ENCODE measurements at places on chromosomes 6 and 20. TPM values are rescaled to one million over a fixed set of nuclear protein-coding genes. Genes with fewer than 3 reads are reported as not detected.

DNA sequence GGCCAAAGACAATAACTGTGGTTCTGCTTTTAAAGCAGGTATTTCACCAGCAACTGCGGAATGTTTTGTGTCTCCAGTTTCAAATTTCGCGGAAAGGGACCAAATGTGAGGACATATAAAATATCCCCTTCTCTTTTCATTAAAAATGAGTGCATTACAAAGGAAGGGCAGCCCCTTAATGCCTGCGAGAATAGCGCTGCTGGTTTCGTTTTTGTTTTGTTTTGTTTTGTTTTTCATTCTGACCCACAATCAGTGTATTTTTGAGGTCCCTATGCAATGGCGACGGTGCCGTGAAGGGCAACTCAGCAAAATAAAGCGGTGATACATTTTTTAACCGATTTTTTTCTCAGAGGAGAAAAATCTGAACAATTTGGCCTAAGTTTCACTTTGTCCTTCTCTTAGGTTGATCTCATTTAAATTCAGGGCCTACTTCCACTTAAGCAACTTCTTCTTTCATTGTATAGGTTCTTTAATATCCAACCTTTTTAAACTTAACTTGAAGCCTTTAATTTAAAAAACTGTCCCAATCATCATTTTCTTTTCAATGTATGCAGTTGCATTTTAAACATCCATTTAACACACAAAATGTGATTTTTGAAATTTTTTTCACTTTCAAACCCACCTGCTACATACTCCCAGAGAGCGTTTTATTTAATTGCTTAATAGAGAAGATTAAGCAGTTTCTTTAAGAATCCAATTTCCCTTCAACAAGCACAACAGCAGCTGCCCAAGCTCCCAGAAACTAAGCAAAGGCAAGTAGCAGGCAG lies 2.9 kb upstream of the HIVEP2 start:
- H3K27ac ChIP-seq, result peak overlapping the region; percentile 99
- peak overlapping the region; percentile 99 for H3K4me3 ChIP-seq
- H3K27me3 ChIP-seq, result no peaks in the 10 kb centered on the region
- H3K4me1 ChIP-seq, result peaks cover 14% of the 10 kb centered on the region
- no peak for DNase-seq
- H3K36me3 ChIP-seq, result no peaks in the 10 kb centered on the region

GRCh38 chr6:168113226-168113625 lies 34.2 kb upstream of the FRMD1 start:
- DNase-seq, result no peak
- no peaks in the 10 kb centered on the region for H3K36me3 ChIP-seq
- H3K27me3 ChIP-seq, result no peaks in the 10 kb centered on the region
- no peaks in the 10 kb centered on the region for H3K4me1 ChIP-seq

DNA sequence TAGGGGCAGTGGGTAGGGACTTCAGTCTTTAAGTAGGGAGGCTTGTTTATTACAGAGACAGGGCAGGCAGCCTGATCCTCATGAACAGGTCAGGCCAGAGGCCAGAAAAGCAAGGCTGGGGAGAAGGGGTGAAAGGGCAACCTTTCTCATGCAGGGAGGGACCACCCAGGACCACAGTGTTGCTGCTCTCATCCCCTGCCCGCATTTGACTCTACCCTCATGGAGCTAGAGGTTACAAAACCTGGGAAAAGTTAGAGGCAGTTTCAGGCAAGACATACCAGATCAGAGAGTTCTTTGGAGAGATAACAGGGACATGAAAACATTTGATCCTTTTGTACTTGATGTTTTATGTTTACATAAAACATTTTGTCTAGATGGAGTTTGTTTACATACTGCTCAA lies 38.1 kb downstream of the MDGA1 start:
- no peak overlapping the region for H3K27ac ChIP-seq
- H3K27me3 ChIP-seq, result no peaks in the 10 kb centered on the region
- no peak overlapping the region for H3K4me3 ChIP-seq
- no peaks in the 10 kb centered on the region for H3K36me3 ChIP-seq
- DNase-seq, result no peak

DNA sequence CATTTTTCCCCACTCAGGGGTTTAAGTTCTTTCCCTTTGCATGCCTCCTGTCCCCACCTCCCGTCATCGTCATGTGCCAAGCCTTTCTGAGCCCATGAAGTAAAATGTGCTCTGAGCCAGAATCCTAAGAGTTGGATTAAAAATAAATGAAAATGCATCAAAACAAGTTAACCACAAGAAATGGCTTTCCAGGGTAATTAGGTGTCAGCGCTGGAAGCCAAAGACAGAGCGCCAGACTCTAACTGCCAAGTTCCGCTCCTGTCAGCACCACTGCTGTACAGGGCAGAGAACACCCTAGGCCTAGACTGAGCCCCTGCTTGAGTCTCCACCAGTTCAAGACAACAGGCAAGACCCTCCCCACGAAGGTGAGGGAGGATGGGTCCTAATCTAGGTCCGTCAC lies 5.5 kb upstream of the C20orf202 start:
- H3K4me1 ChIP-seq, result no peaks in the 10 kb centered on the region
- H3K27ac ChIP-seq, result no peak overlapping the region
- H3K27me3 ChIP-seq, result no peaks in the 10 kb centered on the region
- H3K4me3 ChIP-seq, result no peak overlapping the region
- no peak for DNase-seq
- no peaks in the 10 kb centered on the region for H3K36me3 ChIP-seq

- no peaks in the 10 kb centered on the region for H3K27me3 ChIP-seq
- DNase-seq, result no peak
- H3K4me1 ChIP-seq, result peaks cover 51% of the 10 kb centered on the region
- H3K36me3 ChIP-seq, result no peaks in the 10 kb centered on the region
- peak overlapping the region; percentile 77 for H3K27ac ChIP-seq
These were observed 26.3 kb downstream of the C6orf89 start for GRCh38 chr6:36912030-36912454.

- H3K27me3 ChIP-seq, result no peaks in the 10 kb centered on the region
- no peak overlapping the region for H3K4me3 ChIP-seq
- peaks cover 31% of the 10 kb centered on the region for H3K4me1 ChIP-seq
- no peaks in the 10 kb centered on the region for H3K36me3 ChIP-seq
These were observed 5.2 kb downstream of the STX11 start for GRCh38 chr6:144155529-144155928.

- H3K36me3 ChIP-seq, result no peaks in the 10 kb centered on the region
- DNase-seq, result no peak
- no peaks in the 10 kb centered on the region for H3K4me1 ChIP-seq
These were observed 162.7 kb downstream of the MTHFD1L start for GRCh38 chr6:151027936-151028838.

- DNase-seq, result no peak
- no peak overlapping the region for H3K4me3 ChIP-seq
- H3K27ac ChIP-seq, result no peak overlapping the region
These were observed 129.6 kb downstream of the CD24 start for GRCh38 chr6:106844930-106845329.

DNA sequence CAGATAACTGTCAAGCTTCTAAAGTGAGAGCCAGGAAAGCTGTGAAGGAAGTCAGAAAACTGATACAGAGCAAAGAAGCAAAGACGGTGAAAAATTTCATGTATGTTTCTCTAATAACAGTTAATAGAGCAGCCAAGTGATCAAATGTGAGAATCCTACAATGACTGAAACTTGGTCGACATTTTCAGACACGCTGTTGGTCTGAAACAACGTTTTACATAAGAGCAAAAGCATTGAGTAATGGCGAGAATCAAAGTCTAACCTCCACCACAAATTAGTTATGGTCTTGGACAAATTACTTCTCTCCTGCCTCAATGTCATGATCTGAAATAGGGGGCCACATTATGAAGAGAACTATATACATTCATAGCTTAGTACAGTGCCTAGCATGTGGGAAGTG lies 3.3 kb downstream of the MKKS start:
- no peaks in the 10 kb centered on the region for H3K36me3 ChIP-seq
- H3K4me3 ChIP-seq, result no peak overlapping the region
- peaks cover 63% of the 10 kb centered on the region for H3K4me1 ChIP-seq
- no peak for DNase-seq
- H3K27ac ChIP-seq, result no peak overlapping the region
- no peaks in the 10 kb centered on the region for H3K27me3 ChIP-seq

DNA sequence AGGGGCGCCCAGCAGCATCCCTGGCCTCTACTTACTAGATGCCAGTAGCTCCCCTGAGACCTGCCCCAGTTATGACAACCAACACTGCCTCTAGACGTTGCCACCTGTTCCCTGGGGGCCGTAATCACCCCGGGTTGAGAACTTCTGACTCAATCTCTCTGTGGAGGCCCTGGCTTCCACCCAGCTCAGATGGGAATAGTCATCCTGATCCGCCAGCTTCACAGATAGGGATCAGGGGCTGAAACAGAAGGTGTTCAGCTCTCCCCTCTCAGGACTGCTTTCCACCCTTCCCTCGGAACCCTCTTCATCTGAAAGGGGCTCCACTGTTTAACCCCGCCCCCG lies 3.3 kb downstream of the CAPN11 start:
- H3K27me3 ChIP-seq, result no peaks in the 10 kb centered on the region
- H3K36me3 ChIP-seq, result no peaks in the 10 kb centered on the region
- no peak overlapping the region for H3K4me3 ChIP-seq

TCF21 gene
- total RNA-seq, result 12.5 TPM

PNPLA1 gene
- not detected for total RNA-seq

SAMD10 gene
- 11.8 TPM for total RNA-seq

ZNF831 gene
- total RNA-seq, result 2.2 TPM

FLRT3 gene
- total RNA-seq, result 4.7 TPM

THEMIS gene
- 5.6 TPM for total RNA-seq

CTAGE9 gene
- not detected for total RNA-seq

AARS2 gene
- total RNA-seq, result 13.3 TPM

AIF1 gene
- 25.0 TPM for total RNA-seq

Data from vagina (tissue), 2 donors.